ENCODE measurements at places on chromosomes 4 and X.

DNA sequence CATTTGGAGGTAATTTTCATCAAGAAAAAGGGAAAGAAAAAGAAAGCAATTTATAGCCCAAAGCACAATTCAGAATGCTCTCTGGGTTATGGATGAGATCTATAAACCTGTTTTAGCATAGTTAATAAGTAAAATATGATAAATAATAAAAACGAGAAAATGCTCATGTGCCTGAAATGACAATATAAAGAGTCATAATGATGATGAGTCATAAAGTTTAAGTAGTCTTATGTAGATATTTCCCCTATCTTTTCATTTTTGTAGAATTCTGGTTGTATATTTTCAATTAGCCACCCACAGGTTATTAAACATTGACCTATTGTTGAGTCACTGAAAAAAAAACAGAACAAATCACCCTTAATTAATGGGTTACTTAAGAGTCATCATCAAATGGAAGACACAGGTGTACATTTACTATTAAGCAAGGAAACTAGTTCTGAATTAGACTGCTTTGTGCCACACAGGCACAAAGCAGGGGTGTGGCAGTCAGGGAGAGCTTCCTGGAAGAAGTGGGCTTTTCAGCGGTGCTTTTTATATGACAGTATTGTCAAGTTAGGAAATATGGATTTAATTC lies 29.3 kb downstream of the BEND4 start:
- no peak for DNase-seq

DNA sequence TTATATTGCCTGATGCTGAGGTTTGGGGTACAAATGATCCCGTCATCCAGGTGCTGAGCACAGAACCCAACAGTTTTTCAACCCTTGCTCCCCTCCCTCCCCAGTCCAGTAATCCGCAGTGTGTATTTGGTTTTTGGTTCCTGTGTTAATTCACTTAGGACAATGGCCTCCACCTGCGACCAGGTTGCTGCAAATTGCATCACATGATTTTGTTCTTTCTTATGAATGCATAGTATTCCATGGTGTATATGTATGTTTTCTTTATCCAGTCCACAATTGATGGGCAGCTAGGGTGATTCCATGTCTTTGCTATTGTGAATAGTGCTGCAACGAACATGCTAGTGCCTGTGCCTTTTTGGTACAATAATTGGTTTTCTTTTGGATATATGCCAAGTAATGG lies 25.4 kb downstream of the GABRQ start:
- DNase-seq = no peak

- no peak for DNase-seq
Observed at GRCh38 chr4:121182296-121182695, 18.2 kb upstream of the TNIP3 start.

GRCh38 chr4:38749336-38749735 lies 33.5 kb downstream of the TLR10 start:
- no peak for DNase-seq

DNA sequence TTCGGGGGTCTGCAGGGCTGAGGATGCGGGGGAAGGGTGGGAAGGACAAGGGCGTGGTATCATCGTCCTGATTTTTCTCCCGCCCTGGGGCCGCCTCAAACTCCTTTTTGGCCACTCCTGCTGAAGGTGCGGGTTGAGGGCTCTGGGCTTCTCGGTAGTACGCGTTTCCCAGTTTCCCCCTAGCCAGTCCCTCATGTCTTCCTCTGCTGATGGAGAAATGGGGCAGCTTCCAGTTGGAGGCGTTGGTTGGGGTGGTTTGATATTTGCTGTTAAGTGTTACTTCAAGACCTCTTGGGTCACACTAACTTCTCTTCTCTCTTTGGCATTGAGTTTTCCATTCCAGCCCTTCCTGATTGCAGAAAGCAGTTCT lies 482 bp downstream of the GSTCD start:
- no peak for DNase-seq

- no peak for DNase-seq
Observed at GRCh38 chr4:37615059-37615719, 71.0 kb downstream of the RELL1 start.

- peak; percentile 59 for DNase-seq
Observed at GRCh38 chrX:130171446-130172126, at the start of gene RAB33A. RAB33A (plus strand) TSS chrX:130171962; CDS start chrX:130172063, 101 bp downstream.

DNA sequence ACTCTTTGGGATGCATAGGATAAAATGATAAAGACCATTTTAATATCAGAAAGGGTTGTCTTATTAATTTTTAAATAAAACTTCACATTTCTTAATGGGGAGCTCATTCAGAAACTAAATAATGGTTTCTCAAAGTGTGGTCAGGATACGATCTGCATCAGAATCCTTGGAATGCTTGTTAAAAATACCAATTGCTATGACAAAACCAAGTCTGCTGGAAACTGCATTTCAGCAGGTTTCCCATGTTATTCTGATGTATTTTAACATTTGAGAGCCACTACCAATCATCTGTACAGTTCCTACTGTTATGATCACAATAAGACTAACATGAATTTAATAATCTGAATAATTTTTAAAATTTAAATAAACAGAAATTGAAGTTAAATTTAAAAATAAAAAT lies 115.1 kb downstream of the SOWAHB start:
- no peak for DNase-seq

All from activated naive CD4-positive, alpha-beta T cell treated with anti-CD3 and anti-CD28 coated beads, Interleukin-2, amount 50 U/mL, for 16 hours (primary cell).